Suppressor macrophage treated with lipopolysaccharide for 1 hour (primary cell): ENCODE measurements at places on chromosomes 1 and 21.

GRCh38 chr1:82931006-82931405 is 1067.9 kb downstream of the TTLL7 start:
- no peak for DNase-seq

DNA sequence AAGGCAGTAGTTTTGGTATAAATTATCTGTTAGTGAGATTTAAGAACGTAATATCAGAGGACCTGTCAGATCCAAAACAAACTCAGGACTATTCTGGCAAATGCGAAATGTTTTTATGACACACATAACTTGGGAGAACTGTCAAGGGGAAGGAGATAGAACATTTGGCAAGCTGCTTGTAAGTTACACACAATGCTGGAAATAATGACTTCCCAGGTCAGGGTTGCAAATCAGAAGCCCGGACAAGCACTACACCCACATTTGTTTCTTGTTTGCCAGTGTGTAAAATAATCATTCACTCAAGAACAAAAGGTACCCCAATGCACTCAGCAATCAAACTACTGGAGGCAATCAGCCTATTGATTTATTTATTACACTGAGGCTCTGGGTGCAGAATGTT is 354.7 kb downstream of the KCNH1 start:
- no peak for DNase-seq

- no peak for DNase-seq
These were observed 15.4 kb downstream of the CD247 start for GRCh38 chr1:167502719-167503462.

GRCh38 chr1:225508538-225509375 is 80.9 kb upstream of the LBR start:
- DNase-seq, result peak; percentile 78

- DNase-seq, result no peak
These were observed 358 bp downstream of the TSPAN2 start for GRCh38 chr1:115088871-115089419.
